ENCODE measurements at places on chromosomes 1 and 21.
A peak's percentile ranks its signal among the peaks of the same experiment; 100 is the strongest.

DNA sequence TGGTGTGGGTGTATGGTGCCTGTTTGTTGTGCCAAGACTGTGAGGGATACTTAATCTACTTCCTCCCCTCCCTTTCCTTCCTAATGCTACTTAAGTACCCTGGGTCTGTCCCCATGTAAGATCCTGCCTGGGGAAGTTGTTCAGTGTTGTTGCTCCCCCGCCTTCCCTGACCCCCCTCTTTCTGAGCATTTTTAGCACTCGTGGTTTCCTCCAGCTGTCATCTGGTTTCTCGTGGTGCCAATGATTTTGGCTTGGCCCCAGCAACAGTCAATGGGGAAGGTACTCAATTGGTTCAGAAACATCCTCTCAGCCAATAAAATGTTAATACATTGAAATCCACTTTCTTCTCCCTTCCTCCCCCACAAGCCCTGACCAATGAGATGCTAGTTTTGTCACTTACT is 8.0 kb upstream of the B4GALT3 start:
- peak; percentile 59 for DNase-seq
- H3K4me1 ChIP-seq = peaks cover 67% of the 10 kb centered on the region
- peak overlapping the region; percentile 93 for H3K4me3 ChIP-seq
- no peaks in the 10 kb centered on the region for H3K27me3 ChIP-seq
- no peaks in the 10 kb centered on the region for H3K36me3 ChIP-seq

GRCh38 chr1:62589321-62589720 is 8.0 kb upstream of the ANGPTL3 start:
- no peak overlapping the region for H3K4me3 ChIP-seq
- no peak for DNase-seq
- H3K27ac ChIP-seq = no peak overlapping the region

DNA sequence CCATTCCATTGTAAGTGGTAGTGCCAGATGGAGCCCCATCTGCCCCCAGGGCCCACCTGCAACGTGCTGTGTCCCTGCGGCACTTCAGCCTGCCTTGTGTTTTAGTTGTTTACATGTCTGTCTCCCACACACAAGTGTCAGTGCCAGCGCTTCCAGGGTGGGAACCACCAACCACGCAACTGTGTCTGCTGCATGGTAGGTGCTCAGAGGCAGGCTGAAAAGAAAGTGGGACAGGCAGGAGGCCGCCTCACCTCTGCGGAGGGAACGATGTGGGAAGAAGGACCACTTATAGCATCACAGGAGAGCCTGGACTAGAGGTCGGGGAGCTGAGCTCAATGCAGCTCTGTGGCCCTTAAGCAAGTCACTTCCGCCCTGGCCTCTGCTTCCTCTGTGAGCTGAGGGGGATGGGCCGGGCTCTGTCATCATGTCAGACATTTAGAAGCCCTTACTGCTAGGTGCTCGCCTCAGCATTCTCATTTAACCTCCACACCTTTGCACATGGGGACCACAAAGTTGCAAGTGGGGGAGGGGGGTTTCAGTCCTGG is 17.9 kb downstream of the SLC9A1 start:
- peak; percentile 56 for DNase-seq
- peaks cover 35% of the 10 kb centered on the region for H3K4me1 ChIP-seq
- H3K4me3 ChIP-seq = peak overlapping the region; percentile 88
- no peaks in the 10 kb centered on the region for H3K36me3 ChIP-seq
- H3K27me3 ChIP-seq = no peaks in the 10 kb centered on the region
- H3K27ac ChIP-seq = peak overlapping the region; percentile 99

- H3K27ac ChIP-seq = no peak overlapping the region
- no peaks in the 10 kb centered on the region for H3K4me1 ChIP-seq
- DNase-seq = no peak
- H3K4me3 ChIP-seq = no peak overlapping the region
- H3K36me3 ChIP-seq = peaks cover 2% of the 10 kb centered on the region
These were observed 154.8 kb upstream of the VAMP3 start for GRCh38 chr1:7616076-7616832.

DNA sequence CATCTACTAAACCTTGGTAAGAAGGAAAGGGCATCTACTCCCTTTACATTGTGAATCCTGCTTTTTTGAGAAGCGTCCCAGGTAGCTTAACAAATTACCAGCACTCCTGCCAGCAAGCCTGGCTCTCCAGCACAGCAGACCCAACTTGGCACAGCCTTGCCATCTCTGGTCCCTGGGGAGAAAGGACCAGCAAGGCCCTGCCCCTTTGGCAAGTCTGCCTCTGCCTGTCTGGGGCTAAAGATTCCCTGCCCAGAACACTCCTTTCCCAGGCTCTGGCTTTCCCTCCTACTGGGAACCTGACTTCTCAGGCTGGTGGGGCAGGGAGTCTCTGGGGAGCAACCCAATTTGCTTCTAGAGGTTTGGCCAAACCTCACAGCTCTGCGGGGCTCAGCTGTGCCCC is 68.5 kb downstream of the ATP2B4 start:
- no peak overlapping the region for H3K4me3 ChIP-seq
- no peak for DNase-seq
- no peaks in the 10 kb centered on the region for H3K27me3 ChIP-seq
- H3K27ac ChIP-seq = peak overlapping the region; percentile 95
- H3K4me1 ChIP-seq = peaks cover 41% of the 10 kb centered on the region
